ENCODE measurements at places on chromosomes 7 and 10. TPM values are rescaled to one million over a fixed set of nuclear protein-coding genes. Genes with fewer than 3 reads are reported as not detected.

KLHL7 gene
- 17.1 TPM for total RNA-seq

- no peak overlapping the region for H3K4me3 ChIP-seq
- H3K27ac ChIP-seq = no peak overlapping the region
- H3K4me1 ChIP-seq = no peaks in the 10 kb centered on the region
- no peaks in the 10 kb centered on the region for H3K36me3 ChIP-seq
These were observed 577.9 kb downstream of the IPMK start for GRCh38 chr10:57689596-57690297.

GRCh38 chr7:141840708-141841107 is 577 bp downstream of the PRSS37 start:
- H3K27ac ChIP-seq = no peak overlapping the region
- no peaks in the 10 kb centered on the region for H3K4me1 ChIP-seq
- H3K4me3 ChIP-seq = no peak overlapping the region
- no peaks in the 10 kb centered on the region for H3K36me3 ChIP-seq

DNA sequence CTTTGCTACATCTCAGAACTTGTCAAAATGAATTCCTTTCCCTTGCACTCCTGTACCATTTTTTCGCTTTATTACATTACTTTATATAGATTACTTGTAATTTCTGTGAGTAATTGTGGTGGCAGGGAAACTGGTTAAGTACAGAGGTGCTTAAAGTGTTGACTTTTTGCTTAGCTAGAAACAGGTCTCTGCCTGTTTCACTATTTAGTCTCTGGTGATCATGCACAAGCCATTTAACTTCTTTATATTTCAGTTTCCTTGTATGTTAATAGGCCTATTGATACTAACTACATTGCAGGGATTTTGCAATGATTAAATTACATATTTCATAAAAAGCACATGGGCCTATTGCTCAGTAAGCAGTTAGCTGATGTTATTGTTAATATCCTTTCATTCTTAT is 233.8 kb downstream of the PRKG1 start:
- H3K27ac ChIP-seq = no peak overlapping the region
- no peaks in the 10 kb centered on the region for H3K27me3 ChIP-seq
- H3K4me3 ChIP-seq = no peak overlapping the region

GRCh38 chr10:78286186-78286585 is 252.5 kb downstream of the RPS24 start:
- H3K4me3 ChIP-seq = no peak overlapping the region
- no peaks in the 10 kb centered on the region for H3K36me3 ChIP-seq
- no peak for DNase-seq
- no peaks in the 10 kb centered on the region for H3K27me3 ChIP-seq

GRCh38 chr10:76112826-76113150 is 681.4 kb downstream of the LRMDA start:
- H3K27ac ChIP-seq = no peak overlapping the region
- peaks cover 2% of the 10 kb centered on the region for H3K27me3 ChIP-seq
- no peaks in the 10 kb centered on the region for H3K36me3 ChIP-seq
- H3K4me1 ChIP-seq = no peaks in the 10 kb centered on the region

- H3K4me3 ChIP-seq = no peak overlapping the region
- no peaks in the 10 kb centered on the region for H3K36me3 ChIP-seq
- DNase-seq = peak; percentile 54
- peaks cover 4% of the 10 kb centered on the region for H3K27me3 ChIP-seq
- H3K4me1 ChIP-seq = no peaks in the 10 kb centered on the region
- H3K27ac ChIP-seq = no peak overlapping the region
These were observed 34.4 kb upstream of the SLF2 start for GRCh38 chr10:100878291-100878910.

GRCh38 chr7:157700231-157701005 is 363.6 kb downstream of the DNAJB6 start:
- H3K36me3 ChIP-seq = no peaks in the 10 kb centered on the region
- peaks cover 25% of the 10 kb centered on the region for H3K27me3 ChIP-seq
- no peak for DNase-seq
- no peak overlapping the region for H3K4me3 ChIP-seq
- no peak overlapping the region for H3K27ac ChIP-seq

Data from activated CD8-positive, alpha-beta T cell treated with anti-CD3 and anti-CD28 coated beads for 36 hours (primary cell).